Cortex of kidney (tissue), 1 donor: ENCODE measurements at places on chromosomes 1 and 21.

- DNase-seq: no peak
Measured at GRCh38 chr1:245184779-245185178, 30.0 kb downstream of the KIF26B start.

- DNase-seq: no peak
Measured at GRCh38 chr1:226083302-226084101, 21.0 kb downstream of the H3-3A start.

DNA sequence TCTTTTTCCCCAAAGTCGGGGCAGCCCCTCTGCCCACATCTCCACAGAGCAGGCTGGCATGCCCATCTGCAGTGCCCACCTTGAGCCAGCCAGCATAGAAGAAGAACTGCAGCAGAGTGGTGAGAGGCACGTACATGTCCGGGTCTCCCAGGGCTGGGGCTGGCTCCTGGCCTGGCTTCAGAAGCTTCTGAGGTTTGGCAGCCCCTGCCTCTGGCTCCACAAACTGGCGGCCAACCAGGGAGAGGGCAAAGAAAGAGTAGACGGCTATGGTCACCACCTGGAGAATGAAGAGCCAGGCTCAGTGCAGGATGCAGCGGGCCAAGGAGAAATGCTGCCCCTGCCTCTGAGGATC lies 3.0 kb downstream of the BEST4 start:
- no peak for DNase-seq

DNA sequence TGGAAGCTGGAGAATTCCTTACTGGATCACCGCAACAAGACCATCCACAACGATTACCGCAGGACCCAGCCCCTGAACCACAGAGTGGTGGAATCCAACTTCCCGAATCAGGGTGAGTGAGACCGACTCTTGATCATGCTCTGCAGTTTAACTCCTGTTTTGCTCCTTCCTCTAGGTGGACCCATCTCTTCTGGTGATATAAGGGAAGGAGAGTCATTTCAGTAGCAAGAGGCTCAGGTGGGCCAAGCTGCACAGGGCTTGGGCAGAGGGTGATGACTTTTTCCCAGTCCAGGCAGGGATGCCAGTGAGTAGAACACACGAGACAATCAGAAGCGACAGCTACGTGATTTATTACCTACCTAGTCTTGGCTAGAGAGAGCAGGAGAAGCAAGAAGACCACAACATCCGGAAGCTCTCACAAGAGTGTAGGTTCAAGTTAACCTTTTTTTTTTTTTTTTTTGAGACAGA lies 25.2 kb downstream of the CA6 start:
- DNase-seq: no peak

- DNase-seq: no peak
Measured at GRCh38 chr1:225509770-225510169, 81.9 kb upstream of the LBR start.

GRCh38 chr1:174988986-174989385 lies 10.8 kb upstream of the CACYBP start:
- DNase-seq: no peak
